GOT3 (cell line): ENCODE measurements at places on chromosomes 16 and 17.

GRCh38 chr17:34068571-34068970 lies 186.5 kb upstream of the CCL2 start:
- DNase-seq = no peak

- DNase-seq = no peak
These were observed 80.5 kb downstream of the TBC1D16 start for GRCh38 chr17:79955167-79955549.

DNA sequence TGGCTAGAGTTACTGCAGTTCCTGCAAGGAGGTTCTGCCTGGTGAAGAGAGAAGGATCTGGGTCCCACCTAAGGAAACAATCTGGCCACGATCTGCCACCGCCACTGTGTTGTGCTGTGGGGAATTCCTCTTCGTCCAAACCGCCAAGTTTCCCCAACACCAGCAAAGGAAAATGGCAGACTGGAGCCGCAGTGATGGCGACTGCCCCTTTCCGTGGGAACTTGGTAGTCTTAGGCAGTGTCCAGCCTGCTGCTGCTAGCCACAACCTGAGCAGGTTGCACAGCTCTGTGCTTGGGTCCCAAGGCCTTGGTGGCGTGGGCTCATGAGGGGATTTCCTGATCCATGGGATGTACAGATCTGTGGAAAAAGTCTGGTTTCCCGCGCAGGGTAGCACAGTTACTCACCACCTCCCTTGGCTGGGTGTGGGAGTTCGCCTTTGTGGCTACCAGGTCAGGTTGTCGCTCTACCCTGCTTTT lies 28.6 kb downstream of the NFATC3 start:
- no peak for DNase-seq

DNA sequence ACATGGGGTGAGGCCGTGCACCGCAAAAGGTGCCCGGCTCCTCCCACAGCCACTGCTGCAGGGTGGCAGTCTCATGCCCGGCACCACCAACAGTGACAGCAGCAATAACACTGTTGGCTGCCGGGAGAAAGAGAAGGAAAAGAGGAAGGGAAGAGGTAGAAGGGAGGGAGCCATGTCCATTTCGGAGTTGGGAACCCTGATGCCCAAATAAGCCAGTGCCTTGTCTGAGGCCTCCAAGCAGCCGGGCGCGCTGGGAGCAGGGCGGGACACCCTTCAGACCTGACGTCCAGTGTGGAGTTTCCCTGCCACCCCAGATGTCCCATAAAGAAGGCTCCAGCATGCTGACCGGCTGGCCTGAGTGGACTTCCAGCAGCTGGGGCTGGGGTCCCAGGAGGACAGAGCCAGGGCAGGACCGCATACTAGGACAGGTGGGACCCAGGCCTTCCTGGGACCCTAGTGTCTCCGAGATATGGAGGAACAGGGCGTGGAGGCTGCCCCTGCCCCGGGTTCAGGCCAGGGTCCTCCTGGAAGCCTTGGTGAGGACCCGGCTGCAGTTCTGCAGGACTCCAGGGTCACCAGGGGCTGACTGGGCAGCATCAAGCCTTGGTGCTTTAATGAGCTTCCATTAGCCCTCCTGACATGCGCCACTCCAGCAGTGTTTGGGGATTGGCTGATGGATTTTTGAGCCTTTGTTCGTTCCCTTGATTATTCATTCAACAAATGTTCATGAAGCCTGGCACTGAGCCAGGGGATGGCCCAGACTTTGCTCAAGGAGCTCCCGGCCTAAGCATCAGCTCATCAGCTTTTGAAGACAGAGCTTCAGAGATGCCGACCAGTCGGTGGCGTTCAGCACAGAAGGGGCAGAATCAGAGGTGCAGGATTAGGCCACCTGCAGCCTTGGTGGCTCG lies 223.6 kb upstream of the CIBAR2 start:
- DNase-seq = no peak

DNA sequence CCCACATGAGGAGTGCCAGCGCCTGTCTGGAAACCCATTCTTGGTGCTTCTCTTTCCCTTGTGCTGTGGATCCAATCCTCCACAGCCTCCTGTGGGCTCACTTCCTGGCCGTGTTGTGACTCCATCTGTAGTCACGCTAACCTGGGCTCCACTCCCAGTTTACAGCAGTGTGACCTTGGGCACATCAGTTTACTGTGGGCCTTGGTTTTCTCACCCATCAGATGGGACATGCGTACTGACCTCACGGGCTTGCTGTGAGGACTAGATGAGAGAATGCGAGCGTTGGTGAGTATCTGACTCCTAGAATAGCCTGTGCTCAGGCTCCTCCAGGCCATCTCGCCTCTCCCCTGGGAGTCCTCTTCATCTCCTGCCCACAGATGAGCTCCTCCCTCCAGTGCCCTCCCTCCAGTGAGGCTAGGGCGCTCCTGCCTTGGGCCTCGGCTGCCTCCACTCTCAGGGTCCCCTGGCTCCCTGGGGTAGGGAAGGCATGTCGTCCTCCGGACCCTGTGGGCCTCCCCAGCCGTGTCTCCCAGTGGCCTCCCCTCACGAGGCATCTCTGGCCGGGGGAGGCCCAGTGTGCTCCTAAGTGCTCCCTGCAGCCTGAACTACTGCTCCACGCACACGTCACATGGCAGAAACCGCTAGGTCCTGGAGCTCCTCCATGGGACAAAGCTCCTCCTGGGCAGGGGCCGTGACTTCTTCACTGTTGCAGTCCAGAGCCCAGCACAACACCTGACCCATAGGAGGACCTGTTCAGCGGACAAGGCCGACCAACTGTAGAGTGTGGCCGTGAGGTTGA lies 5.2 kb upstream of the FOXJ1 start:
- DNase-seq = no peak

GRCh38 chr16:1907226-1907860 lies 10.9 kb downstream of the HS3ST6 start:
- DNase-seq = no peak

DNA sequence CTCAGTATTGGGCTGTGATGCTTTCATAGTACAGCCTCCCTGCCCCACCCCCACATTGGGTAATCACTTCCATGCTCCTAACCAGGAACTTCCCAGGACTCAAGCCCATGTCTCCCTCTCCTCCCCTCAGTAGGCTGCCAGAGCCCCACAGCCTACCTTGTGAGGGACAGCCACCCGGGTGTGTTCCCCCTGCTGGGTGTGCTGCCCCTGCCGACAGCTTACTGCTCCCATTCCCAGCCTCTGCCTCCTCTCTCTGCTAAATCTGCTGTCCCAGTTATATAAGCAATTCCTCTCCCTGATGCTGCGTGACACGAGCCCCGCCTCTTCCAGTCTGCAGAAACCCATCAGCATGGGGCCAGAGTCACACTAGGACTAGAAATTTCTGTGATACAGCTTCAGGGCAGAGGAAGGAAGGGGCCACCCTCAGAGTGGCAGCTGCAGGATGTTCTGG lies at the start of gene RSKR:
Gene RSKR (minus strand): TSS at position 255 of the 451 bp plus-strand sequence. CDS start 24 bp downstream, at position 231.
- no peak for DNase-seq
